ENCODE measurements at places on chromosomes 11 and 22.

DNA sequence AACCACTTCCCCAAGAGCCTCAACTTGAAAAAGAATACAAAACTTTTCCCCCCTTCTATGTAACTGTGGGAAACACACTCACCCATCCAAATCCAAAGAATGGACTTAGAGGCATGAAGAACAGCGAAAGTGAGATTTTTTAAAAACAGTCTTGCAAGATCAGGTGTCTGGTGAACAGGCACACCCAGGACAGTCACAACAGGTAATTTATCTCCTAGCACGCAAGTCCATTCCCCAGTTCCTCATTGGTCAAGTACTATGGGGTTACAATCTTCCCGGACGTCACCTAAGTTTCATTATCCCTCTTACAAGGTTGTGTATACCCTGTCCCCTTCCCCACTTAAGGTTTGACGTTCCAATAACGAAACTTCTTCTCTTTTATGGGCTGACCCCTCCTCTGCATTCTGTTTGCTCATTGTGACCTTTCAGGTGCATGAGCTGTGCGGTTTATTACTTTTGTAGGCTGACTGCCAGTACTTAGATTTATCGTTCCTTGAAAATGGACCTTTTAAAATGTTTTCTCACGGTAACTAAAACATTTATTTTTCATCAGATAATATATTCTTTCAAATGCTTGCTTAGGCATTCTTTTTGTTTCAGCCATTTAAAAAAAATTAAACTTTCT lies 1401.9 kb downstream of the FAM181B start:
- DNase-seq: no peak
- no peak overlapping the region for H3K4me3 ChIP-seq
- no peaks in the 10 kb centered on the region for H3K36me3 ChIP-seq
- H3K27ac ChIP-seq: no peak overlapping the region

DNA sequence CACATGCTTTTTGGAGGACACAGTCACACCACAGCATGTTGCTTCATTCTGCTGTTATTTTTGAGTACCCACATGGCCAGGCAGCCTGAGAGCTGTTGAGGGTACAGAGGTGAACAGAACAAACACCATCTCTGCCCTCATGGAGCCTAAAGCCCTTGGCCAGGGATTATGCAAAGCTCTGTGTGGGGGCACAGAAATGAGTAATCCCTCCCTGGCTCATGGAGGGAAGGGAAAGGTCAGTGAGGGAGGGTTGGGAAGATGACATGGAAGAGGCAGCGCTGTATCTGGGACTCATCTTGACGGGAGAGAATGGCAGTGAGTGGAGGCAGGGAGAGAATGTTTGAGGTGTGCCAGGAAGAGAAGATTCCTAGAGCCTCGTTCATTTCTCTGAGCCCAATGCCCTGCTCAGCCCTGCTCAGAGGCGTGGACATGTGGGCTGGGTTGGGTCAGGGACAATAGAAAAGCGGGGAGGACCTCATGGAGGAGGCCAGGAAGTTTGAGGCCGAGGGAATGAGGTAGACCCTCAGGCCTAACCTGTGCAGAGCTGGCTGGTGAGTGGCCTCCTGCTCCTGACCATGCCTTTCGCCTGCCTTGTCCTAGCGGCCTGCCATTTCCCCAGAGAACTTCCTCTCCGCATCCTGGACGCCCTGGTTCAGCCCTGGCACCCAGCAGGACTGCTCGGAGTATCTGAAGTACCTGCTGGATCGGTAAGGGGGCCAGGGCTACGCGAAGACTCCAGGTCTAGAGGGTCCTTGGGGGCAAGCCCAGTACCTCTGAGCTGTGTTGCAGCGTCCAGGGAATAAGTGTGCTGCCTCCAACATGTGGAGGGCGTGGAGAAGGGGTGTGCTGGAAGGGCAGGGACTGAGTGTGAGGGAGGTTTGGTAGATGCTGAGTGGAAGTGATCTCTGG lies 19.8 kb downstream of the USP35 start:
- H3K4me1 ChIP-seq: peaks cover 2% of the 10 kb centered on the region
- no peak for DNase-seq
- H3K36me3 ChIP-seq: peaks cover 5% of the 10 kb centered on the region
- H3K27ac ChIP-seq: no peak overlapping the region
- no peaks in the 10 kb centered on the region for H3K27me3 ChIP-seq

DNA sequence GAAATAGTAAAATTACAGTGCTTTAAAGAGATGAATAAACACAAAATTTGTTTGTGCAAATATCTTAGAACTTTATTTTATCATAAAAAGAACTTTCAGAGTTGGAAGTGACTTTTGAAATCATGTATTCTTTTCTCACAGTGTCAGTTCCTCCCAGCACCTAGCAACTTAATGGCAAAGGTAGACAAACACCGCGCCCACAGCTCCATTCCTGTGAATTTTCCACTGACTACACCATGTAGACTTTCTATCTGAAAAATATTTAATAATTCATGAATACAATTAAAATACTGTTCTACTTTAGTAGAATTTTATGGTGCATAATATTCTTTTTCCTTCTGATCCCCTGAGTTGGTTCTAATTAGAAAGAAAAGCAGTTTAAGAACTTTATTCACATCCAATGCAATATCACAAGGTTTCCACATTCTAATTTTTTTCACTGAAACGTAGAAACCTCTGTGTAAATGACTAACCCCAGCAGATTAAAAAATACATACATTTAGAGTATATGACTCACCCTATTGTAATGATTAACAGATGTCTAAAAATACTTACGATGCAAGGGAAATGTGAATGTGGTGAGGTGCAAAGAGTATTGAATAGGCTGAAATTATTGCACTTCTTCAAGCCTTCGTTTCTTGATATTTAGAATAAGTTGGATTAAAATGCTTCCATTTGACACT lies 218.2 kb upstream of the CCDC179 start:
- no peaks in the 10 kb centered on the region for H3K4me1 ChIP-seq
- no peaks in the 10 kb centered on the region for H3K27me3 ChIP-seq
- H3K36me3 ChIP-seq: no peaks in the 10 kb centered on the region
- no peak overlapping the region for H3K27ac ChIP-seq
- no peak for DNase-seq
- H3K4me3 ChIP-seq: no peak overlapping the region

GRCh38 chr22:29663180-29663821 lies 56.5 kb upstream of the CABP7 start:
- H3K27me3 ChIP-seq: no peaks in the 10 kb centered on the region
- no peaks in the 10 kb centered on the region for H3K4me1 ChIP-seq
- H3K27ac ChIP-seq: no peak overlapping the region
- peaks cover 52% of the 10 kb centered on the region for H3K36me3 ChIP-seq
- H3K4me3 ChIP-seq: no peak overlapping the region
- no peak for DNase-seq

DNA sequence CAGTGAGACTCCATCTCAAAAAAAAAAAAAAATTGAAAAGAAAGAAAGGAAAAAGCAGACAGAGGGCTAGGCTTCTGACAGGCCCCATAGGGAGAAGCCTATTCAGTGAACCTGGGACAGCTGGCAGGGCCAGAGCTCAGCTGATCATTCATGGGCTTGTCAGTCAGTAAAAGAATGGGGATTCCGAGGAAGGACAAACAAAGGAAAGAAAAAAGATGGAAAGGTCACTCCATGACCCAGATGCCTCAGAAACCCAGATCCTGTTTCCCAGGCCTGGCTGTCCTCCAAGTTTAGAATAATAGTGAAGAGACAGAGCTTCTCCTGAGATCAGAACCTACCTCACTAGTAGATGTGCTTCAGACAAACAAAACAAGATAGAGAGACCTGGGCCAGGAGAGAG lies 34.3 kb upstream of the ASPHD2 start:
- no peak overlapping the region for H3K4me3 ChIP-seq
- DNase-seq: no peak
- no peak overlapping the region for H3K27ac ChIP-seq

- DNase-seq: no peak
- no peaks in the 10 kb centered on the region for H3K27me3 ChIP-seq
- no peaks in the 10 kb centered on the region for H3K36me3 ChIP-seq
- no peak overlapping the region for H3K27ac ChIP-seq
Measured at GRCh38 chr11:47125083-47125482, 51.6 kb downstream of the ARFGAP2 start.

DNA sequence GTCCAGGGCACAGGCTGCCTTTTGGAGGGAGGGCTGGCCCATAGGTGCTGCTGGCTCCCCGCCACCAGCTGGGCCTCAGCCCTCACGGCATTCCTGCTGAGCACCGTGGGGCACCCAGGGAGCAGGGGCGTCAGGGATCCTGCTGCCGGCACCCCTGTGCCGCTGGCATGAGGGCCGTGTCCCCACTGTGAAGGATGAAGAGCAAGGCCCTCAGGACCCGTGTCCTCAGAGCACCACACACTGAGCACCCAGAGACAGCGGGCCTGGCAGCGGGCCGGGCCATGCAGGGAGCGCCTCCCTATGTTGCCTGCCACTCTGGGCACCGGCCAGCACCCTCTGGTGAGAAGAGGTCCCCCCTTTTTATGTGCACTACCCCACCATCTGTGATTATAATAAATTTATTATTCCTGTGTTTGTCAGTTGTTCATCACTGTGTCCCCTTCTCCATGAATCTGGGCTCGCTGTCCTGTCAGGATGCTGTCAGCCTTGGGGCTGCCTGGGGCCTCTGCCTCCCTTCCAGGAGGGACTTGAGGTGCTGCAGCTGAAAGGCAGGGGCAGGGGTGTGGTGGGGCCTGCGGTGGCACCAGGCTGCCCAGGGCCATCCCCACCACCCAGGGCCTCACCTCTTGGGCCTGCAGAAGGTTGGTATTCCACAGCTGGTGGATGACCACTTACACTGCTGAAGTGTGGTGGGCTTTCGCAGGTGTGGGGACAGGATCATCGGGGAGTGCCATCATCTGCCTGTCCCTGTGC lies 80.0 kb downstream of the MED15 start:
- DNase-seq: no peak
- no peak overlapping the region for H3K27ac ChIP-seq
- no peaks in the 10 kb centered on the region for H3K27me3 ChIP-seq
- H3K4me1 ChIP-seq: peaks cover 3% of the 10 kb centered on the region
- no peak overlapping the region for H3K4me3 ChIP-seq
- peaks cover 54% of the 10 kb centered on the region for H3K36me3 ChIP-seq

DNA sequence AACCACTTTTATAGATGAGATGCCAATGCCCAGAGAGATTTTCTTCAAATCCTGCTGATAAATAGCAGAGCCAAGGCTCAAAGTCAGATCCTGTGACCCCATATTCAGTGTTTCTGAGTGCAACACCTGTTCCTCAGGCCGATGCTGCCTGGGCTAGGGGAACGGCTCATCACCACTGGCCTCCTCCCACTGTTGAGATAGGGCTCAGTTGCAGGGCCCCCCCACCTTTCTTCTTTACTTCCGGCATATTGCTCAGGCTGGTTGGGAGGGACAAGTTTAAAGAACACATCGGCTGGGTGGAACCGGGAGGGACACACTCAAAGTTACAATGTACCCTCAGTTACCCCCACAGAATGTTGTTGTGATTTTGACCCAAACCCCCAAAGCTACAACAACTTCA lies 88.3 kb upstream of the CRTAM start:
- no peak overlapping the region for H3K4me3 ChIP-seq
- H3K27me3 ChIP-seq: no peaks in the 10 kb centered on the region
- peak; percentile 40 for DNase-seq
- no peaks in the 10 kb centered on the region for H3K36me3 ChIP-seq
- H3K4me1 ChIP-seq: peaks cover 59% of the 10 kb centered on the region

DNA sequence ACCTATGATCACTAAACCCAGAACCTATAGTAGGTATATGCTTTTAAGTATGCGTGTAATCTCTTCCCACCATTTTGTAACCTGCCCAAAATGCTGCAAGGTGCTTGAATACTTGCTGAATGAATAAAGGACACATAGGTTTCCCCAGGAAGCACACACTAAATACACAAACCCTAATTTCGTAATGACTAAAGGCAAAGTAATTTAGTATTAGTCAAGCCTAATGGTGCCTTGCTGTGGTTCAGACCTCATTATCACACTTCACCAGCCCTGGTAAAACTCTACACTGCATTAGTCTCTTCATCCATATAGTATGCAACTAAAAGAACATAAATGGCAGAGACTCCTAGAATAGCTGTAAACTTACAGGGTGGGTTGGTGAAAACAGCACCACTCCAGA lies 289.0 kb upstream of the PITPNB start:
- no peaks in the 10 kb centered on the region for H3K27me3 ChIP-seq
- no peaks in the 10 kb centered on the region for H3K4me1 ChIP-seq
- no peaks in the 10 kb centered on the region for H3K36me3 ChIP-seq
- DNase-seq: no peak
- no peak overlapping the region for H3K4me3 ChIP-seq

GRCh38 chr11:112999520-112999919 lies 38.3 kb downstream of the NCAM1 start:
- no peak for DNase-seq
- H3K27me3 ChIP-seq: no peaks in the 10 kb centered on the region
- H3K27ac ChIP-seq: no peak overlapping the region
- peaks cover 7% of the 10 kb centered on the region for H3K4me1 ChIP-seq

GRCh38 chr22:26893173-26894110 lies 236.1 kb downstream of the MIAT start:
- no peak for DNase-seq
- H3K4me1 ChIP-seq: no peaks in the 10 kb centered on the region
- H3K27me3 ChIP-seq: no peaks in the 10 kb centered on the region
- no peaks in the 10 kb centered on the region for H3K36me3 ChIP-seq
- H3K27ac ChIP-seq: no peak overlapping the region

DNA sequence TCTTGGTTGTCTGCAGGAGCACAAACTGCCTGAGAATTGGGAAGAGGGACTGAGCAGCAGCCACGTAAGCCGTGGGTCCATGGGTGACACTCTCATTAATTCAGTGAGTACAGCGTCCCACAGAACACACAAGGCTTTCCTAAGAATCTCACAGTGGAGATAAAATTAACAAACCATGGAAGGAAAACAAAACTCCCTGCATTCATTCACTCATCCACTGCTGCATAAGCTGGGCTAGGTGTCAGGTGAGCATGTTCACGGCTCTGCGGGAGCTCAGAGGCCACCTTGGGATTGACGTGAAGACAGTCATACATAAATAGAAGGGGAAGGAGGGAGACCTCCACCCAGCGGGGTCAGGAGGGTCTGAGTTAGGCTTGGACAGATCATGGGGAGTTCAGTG lies 1442.7 kb downstream of the TBC1D22A start:
- H3K36me3 ChIP-seq: no peaks in the 10 kb centered on the region
- H3K4me1 ChIP-seq: no peaks in the 10 kb centered on the region
- no peak for DNase-seq
- H3K27ac ChIP-seq: no peak overlapping the region
- H3K27me3 ChIP-seq: no peaks in the 10 kb centered on the region
- no peak overlapping the region for H3K4me3 ChIP-seq

DNA sequence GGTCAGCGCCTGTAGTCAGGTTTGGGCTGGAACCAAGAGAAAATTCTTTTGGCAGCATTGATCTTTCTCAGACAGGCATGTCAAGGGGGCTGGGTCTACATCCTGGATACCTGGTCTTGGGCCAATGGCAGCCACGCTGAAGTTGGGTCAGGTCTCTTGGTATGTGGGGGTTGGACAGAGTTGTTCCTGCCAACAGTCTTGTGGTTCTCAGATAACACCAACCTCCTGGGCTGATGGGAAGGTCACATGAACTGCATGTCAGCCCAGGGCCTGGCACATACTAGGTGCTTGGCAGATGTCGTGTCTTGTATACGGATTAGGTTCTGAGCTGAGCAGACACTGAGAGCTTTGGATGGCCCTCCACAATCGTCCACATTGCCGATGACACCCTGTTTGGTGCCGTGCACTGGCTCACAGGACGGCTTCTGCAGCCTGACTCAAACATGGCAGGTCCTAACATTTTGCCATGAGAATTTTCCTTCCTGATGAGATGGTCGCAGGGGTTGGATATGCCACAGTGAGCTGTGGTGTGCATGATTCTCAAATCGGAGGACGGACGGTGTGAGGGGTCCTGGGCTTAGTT lies 42.0 kb downstream of the FBLN1 start:
- H3K27me3 ChIP-seq: no peaks in the 10 kb centered on the region
- H3K27ac ChIP-seq: no peak overlapping the region
- H3K4me3 ChIP-seq: no peak overlapping the region
- H3K4me1 ChIP-seq: peaks cover 3% of the 10 kb centered on the region
- no peak for DNase-seq

All from natural killer cell (primary cell).